NT2/D1 (cell line): ENCODE measurements at places on chromosomes 6 and 20.

DNA sequence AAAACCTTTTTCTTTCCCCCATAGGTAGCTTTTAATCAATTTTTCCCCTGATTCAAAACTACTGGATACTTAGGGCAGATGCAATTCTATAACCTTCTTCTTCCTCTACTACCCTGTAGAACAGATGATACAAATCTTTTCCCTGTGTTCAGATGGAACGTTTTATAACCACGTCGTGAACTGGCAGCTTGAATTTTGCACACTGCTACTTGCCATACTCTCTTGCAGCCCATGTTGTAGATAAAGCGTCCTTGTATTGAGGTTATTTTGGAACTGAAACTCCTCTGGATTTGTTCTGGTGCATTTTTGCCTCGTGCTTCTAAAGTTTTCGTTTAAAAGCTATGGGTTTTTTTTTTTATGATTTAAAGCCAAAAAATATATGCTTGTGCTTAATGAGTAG is 440.2 kb downstream of the RFPL4B start:
- DNase-seq = no peak

DNA sequence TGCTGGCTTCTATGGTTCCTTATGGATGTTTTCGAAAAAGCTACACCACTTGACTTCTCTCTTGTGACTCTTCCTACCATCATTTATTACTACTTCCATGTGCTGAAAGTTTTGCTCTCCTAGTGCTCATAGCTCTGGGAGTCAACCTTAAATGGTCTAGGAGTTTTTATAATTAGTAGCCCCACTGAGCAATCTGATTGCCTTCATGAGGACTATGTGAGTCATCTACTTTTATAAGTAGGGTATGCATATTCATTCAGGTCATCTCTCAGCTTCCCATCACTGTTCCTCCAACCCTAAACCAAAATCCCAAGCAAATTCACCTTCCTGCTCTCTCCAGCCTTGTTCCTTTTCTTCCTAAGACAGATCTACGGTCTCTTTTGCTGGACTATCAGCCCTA is 17.4 kb upstream of the FAXC start:
- no peak for DNase-seq

DNA sequence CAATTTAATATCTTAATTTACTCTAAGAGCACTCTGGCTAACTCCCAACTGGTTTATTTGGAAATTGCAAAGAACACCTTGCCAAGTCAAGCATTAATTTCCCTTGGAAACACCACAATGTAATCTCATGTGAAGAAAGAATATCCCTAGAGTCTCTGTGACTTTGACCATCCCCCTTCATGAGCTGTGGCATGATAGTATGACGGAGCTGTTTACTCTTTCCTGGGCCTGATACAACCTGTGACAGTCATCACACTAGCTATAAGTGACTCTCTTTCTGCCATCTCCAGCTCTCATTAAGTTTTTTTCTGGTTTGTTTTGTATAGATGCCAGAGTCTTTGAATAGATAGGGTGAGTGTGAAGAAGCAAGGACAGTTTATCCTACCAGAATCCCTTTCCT is 470.3 kb upstream of the JARID2 start:
- no peak for DNase-seq

- peak; percentile 68 for DNase-seq
Observed at GRCh38 chr20:38242848-38243708, 17.5 kb downstream of the KIAA1755 start.

DNA sequence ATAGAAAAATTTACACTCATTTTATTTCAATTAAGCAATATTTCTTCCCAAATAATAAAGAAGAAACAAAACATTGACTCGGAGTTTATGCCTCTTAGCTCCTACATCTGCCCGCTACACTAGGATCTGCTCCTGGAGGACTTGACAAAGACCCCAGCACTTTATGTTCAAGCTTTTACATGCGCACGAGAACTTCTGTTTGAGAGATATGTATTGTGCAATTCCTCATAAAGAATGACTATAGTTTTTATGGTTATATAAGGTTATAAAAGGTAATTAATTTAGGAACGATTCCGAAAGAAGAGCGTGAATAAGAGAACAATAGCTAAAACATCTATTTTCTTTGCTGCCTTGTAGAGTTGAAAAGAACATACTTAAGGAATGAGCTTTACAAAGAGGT is 12.4 kb upstream of the RALY start:
- DNase-seq = no peak

GRCh38 chr6:286681-287488 is 5.4 kb upstream of the DUSP22 start:
- no peak for DNase-seq

- no peak for DNase-seq
Observed at GRCh38 chr6:92473056-92473455, 946.3 kb downstream of the EPHA7 start.

DNA sequence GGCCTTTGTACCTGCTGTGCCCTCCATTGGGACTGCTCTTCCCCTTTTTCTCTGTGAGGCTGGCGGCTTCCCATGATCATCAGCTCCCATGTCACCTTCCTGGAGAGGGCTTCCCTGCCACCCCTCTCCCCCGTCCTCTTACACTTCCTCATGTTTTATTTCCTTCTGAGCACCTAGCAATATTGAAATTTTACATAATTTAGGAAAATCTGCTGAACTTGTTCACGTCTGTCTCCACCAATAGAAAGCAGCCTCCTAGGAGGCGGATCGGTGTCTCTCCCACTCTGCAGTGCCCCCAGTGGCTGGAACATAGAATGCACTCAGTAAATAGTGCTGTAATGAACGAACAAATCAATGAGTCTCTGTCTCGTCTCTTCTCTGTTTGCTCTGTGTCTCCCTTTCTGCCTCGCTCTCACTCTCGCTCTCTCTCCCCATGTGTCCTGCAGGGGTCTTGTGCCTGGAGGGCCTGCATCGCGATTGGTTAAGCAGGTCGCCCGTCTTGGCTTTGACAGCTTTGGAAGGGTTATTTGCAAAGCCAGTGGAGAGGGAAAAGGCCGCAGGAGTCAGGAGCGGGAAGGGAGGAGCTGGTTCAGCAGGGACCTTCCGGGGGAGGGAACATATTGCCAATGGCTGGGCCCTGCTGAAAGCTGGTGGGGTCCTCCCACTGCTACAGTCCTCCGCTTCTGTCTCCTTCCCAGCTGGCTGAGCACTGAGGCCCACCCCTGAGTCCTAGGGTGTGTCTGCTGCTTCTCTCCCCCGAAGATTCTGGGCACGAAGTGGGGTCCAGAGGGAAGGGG is 12.1 kb upstream of the OCSTAMP start:
- DNase-seq = no peak

DNA sequence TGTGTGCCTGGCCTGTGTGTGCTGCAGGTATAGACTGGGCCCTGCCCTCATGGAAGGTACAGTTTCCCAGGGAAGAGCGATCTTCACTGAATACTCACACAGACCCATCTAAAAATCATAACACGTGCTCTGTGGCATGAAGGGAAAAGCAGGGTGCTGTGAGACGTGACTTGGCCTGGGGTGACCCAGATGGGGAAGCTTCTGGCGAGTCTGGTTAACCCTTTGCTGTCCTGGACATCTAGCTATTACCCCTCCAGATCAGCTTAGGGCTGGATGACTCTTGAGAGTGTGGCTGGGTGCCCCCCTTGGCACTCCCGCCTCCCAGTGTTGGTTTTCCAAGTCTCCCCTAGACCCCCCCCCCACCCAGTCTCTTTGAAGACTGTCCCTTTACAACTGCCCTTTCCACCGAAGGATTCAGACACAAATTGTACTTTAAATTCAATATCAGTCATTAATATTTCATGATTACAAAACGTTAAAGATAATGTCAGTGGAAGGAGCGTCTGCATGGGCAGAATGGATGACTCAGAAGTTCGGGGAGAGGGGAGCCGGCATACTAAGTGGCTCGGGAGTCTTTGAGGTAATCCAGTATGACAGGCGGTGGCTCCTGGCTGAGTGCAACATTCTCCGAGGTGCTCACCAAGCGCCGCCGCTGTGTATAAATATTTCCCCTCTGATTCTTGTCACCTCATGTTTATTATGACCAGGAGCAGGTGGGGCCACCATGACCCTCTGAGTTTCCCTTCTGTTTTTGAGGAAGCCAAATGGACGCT is 77.3 kb downstream of the CD40 start:
- no peak for DNase-seq

- no peak for DNase-seq
Observed at GRCh38 chr6:53398247-53399026, 49.7 kb upstream of the ELOVL5 start.

- DNase-seq = no peak
Observed at GRCh38 chr6:149373511-149373910, 26.6 kb upstream of the SUMO4 start.

DNA sequence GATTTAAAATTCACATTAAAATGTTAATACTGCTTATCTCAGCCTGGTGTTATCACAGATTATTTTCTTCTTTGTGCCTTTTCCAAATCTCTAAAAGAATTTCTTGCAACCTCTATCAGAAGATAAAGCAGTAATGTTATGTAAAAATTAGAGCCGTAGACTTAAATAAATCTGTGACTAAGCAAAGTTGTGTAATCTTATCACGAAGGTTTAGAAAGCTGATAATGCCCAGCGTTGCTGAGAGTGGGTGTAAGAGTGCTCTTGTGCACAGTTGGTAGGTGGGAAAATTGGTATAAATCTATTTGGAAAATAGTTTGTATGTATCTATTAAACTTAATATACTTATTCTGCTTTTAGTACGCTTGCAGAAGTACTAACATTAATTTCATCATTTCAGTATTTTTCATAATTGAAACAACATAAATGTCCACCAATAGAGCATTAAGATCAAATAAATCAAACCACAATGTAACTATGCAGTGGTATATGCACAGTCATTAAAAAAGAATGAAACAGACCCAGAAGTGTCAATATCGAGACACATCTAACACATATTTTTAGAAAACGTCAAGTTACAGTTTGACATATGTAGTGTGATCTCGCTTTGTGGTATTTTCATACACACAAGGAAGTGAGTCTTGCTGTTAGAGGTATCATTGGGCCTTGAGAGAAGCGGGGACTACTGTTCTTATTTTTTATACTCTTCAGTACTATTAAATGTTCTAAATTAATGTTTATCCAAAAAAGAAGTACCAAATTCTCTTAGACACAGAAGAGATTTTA is 54.4 kb upstream of the PBOV1 start:
- DNase-seq = no peak

DNA sequence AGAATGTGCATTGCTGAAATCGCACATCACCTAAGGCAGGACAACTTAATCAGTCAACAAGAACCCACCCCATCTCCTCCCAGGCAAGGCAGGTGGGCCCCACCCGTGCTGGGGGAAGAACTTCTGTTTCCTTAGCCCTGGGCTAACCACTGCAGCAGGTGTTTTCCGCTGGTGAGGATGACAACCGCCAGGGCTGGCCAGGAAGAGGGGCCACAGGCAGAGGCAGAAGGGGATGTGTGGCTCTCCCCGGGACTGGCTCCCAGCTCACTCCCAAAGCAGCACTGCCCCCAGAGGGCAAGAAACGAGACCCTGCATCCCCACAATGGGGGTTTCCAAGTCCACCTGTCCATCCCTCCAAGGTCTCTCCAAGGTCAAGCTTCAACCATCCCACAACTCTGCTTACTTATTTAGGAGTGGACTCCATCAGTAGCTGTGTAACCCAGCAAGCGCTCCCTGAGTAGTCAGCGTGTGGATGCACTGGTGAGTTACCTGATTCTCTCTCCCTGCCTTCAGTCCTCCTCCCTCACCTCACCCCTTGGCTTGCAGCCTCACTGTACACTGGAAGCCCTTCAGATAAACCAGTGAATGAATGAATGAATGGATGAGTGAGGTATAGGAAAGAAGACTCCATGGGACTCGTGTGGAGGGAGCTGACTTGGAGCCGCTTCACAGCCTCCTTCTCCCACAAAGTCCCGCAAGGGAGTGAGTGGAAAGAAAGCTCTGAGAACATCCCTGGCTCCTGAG is 168.2 kb upstream of the CST7 start:
- DNase-seq = no peak

GRCh38 chr20:34268851-34269636 is 27.8 kb downstream of the ASIP start:
- DNase-seq = no peak

- no peak for DNase-seq
Observed at GRCh38 chr20:50848846-50849673, 54.2 kb downstream of the BCAS4 start.

GRCh38 chr6:36068586-36068985 is 41.0 kb downstream of the MAPK14 start:
- no peak for DNase-seq

DNA sequence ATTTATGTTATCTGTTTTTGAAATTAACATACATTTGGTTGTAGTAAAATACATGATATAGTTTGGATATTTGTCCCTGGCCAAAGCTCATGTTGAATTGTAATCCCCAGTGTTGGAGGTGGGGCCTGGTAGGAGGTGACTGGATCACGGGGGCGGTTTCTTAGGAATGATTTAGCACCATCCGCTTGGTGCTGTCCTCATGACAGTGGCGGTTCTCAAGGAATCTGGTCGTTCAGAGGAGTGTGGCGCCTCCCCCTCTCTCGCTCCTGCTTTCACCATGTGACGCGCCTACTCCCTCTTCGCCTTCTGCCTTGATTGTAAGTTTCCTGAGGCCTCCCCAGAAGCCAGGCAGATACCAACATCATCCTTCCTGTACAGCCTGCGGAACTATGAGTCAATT is 29.0 kb downstream of the CTCFL start:
- DNase-seq = no peak

DNA sequence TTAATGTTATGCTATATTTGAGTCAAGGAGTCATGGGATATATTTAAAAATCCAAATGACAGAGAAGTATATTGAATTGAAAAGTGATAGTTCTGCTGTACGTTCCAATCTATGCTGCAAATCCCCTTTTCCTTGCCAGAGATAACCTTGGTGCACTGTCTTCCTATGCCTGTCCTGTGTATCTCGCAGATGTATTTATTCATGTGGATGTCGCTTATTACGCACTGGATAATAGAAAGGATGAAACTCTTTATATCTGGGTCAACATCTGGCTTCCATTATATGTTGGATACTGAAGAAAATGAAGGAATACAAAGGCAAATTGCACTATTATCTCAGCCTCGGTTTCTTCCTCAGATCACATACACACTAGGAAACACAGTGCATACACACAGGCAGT is 331.3 kb downstream of the BCKDHB start:
- no peak for DNase-seq

- DNase-seq = no peak
Observed at GRCh38 chr6:159646116-159646515, 46.9 kb downstream of the SOD2 start.

- no peak for DNase-seq
Observed at GRCh38 chr6:72856801-72857200, 234.9 kb downstream of the KCNQ5 start.

- DNase-seq = no peak
Observed at GRCh38 chr20:57561356-57562279, 708 bp downstream of the PCK1 start.

GRCh38 chr6:168602576-168602975 is 161.6 kb downstream of the SMOC2 start:
- no peak for DNase-seq

DNA sequence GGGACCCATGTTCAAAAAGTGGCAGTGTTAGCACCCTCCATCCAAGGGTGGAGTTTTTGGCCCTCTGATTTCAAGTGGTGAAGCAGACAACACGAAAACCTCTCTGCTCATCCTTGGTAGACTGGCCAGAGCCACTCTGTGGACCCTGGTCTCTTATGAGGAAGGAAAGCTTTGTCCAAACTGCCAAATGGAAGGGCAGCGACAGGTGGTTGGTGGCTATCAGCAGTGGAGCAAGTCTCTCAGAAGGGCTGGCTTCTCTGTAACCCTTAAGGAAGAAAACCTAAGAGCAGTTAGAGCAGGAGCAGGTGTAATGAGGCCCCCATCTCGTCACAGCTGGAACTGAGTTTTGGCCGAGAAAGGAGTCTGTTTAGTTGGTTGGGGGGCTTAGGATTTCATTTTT is 155.8 kb downstream of the SLC16A10 start:
- no peak for DNase-seq

- DNase-seq = no peak
Observed at GRCh38 chr20:32945710-32946221, 58.5 kb downstream of the SUN5 start.
